ENCODE measurements at places on chromosomes 2 and 18. TPM values are rescaled to one million over a fixed set of nuclear protein-coding genes. Genes with fewer than 3 reads are reported as not detected.

- no peak for DNase-seq
These were observed 767.8 kb upstream of the ZEB2 start for GRCh38 chr2:145287736-145288135.

- DNase-seq = no peak
These were observed 1.5 kb downstream of the MTA3 start for GRCh38 chr2:42569883-42570282.

DOK6 gene
- 10.6 TPM for total RNA-seq

GRCh38 chr2:179613299-179613651 lies 248.1 kb downstream of the ZNF385B start:
- no peak for DNase-seq

SERPINB11 gene
- not detected for total RNA-seq

MEP1B gene
- 0.13 TPM for total RNA-seq

GRCh38 chr2:143682436-143683055 lies 553.3 kb downstream of the ARHGAP15 start:
- DNase-seq = no peak

GRCh38 chr2:47056868-47057686 lies 98.0 kb downstream of the STPG4 start:
- no peak for DNase-seq

KLHL41 gene
- 90.5 TPM for total RNA-seq

ERICH2 gene
- total RNA-seq = 1.7 TPM

DNA sequence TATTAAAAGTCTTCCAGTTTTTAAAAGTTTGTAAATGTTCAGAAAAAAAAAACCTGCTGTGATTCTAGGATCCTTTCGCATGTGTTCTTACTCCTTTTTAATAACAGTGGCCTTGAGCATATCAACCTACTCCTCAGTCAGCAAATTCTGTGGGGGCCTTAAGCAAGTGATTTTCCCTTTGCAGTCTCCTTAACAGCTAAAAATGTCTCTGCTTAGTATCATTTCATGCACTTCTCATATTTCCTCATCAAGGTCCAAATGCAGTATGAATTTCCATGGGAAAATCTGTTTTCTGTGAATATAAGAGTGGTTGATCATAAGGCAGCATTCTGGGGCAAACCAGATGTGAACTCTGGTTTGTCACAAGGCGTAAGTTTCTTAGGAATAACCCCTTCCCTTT lies 2175.1 kb upstream of the PIK3C3 start:
- DNase-seq = no peak

HAAO gene
- total RNA-seq = 2.5 TPM

DNA sequence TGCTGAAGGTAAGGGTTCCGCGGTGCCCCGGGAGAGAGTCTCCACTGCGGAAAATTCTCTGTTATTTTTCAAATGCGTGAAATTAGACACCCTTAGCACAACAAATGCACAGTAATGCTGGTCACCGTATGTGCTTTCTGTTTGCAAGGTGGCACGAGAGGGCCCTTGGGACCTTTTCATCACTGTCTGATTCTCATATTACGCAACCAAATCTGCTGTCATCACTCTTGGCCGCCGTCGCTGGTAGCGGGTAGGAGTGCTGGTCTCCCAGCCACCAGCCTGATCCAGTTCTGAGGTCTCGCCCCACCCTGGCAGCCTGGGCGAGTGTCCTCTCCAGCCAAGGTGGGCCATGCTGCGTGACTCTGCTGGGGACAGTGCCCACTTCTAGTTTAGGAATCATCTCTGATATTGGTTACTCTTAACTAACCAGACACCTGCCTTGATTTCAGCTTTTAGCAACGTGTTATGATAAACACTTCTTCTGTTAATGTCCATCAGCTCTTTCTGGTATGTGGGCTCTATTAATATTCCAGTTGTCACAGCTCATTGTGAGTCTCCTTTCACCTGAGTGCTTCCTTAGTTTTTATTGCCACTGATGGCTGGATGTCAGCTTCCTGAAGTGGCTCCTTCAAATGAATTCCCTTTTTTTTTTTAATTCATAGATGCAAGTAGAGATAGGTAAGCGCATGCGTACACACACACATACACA lies 199.4 kb downstream of the GBX2 start:
- DNase-seq = peak; percentile 47

WDR35 gene
- 5.1 TPM for total RNA-seq

KCNK3 gene
- total RNA-seq = 0.70 TPM

DNA sequence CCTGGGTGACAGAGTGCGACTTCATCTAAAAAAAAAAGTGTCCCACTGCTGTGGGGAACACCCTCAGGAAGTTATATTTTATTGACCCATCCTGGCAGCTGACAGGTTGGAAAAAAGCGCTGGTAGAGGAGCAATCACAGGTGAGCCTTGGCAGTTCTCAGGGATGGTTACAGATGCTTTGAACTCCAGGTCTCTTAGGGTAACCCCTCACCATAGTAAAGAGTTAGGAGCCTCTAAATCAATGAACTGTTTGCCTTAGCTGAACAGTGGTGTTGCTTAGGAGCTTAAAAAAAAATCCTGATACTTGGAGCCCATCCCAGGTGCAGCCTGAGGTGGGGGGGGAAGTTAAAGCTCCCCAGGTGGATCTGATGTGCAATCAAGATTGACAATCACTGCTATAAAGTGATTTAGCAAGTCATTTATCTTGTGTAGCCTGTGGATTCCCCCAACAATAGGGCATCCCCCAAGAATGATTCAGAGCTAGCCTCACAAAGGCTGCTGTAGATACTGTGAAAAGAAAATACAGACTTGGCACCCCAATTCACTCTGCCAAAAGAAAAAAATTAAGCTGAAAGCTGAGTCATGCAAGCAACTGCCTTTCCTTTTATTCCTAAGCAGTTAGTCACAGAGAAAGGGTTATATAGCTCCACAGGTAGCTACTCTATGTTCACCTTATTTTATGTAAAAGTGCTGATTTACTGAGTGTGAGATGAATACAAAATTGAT lies 14.8 kb downstream of the SLC16A14 start:
- no peak for DNase-seq

TAF1B gene
- total RNA-seq = 8.4 TPM

GRCh38 chr2:239339726-239340601 lies 60.9 kb downstream of the HDAC4 start:
- DNase-seq = no peak

DNA sequence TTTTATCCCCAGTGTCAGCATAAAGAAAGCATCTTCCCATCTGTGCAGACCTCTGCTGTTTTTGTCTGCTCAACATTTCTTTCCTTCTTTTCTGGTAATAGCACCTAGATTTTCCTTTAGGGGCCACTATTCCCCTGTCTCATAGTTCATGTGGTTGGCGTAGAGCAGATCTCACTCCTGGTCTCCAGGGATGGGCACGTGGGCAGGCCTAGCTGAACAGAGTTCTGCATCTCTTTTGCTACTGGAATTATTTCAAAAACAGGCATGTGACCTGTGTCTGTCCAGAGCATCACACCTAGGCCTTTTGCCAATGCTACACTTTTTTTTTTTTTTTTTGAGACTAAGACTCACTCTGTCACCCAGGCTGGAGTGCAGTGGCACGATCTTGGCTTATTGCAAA lies 17.7 kb upstream of the ICOS start:
- no peak for DNase-seq

DNA sequence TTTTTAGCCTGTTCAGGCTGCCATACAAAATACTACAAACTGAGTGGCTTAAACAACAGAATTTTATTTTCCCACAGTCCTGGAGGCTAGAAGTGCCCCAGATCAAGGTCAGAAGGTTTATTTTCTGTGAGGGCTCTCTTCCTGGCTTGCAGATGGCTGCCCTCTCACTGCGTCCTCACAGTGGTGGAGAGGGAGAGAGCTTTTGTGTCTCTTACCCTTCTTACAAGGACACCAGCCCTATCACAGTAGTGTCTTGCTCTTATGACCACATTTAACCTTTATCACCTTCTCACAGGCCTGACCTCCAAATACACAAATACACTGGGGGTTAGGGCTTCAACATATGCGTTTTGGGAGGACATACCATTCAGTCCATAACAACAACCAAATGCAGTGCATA lies 11.7 kb downstream of the WDR7 start:
- no peak for DNase-seq

GRCh38 chr2:142849820-142850219 lies 27.6 kb upstream of the KYNU start:
- no peak for DNase-seq

C2orf80 gene
- total RNA-seq = not detected

DNA sequence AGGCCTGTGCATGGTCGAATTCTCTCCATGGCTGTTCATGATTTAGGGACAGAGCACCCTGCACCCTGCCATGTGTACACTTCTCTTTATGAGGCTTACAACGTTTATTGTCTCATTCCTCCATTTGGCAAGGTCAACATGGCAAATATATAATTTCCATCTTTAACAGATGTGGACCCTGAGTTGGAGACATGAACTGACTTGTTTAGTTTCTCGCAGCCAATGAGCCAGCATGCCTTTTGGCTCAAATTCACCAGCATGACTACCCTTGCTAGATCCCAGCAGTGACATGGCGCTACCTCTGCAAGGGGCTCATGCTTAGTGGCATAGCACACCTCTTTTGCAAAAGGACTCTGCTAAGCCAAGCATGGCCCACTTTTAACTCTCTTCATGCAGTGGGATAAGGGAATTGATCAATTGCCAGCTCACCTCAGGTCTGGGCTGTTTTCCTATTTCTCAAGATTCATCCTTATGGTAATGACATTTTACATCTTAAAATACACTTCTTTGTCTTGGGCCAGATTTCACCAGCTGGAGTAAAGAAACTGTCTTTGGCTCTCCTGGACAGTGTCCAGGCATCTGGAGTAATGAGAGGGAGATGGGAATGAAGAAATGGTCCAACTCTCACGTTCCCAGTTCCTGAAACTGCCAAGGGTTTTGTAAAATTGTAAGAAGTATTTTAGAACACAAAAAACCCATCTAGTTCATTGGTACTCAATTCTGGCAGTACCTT lies 159.5 kb downstream of the SETBP1 start:
- DNase-seq = no peak

TTLL4 gene
- total RNA-seq = 8.6 TPM

GRCh38 chr2:113769555-113769954 lies 13.1 kb upstream of the SLC35F5 start:
- no peak for DNase-seq

DNA sequence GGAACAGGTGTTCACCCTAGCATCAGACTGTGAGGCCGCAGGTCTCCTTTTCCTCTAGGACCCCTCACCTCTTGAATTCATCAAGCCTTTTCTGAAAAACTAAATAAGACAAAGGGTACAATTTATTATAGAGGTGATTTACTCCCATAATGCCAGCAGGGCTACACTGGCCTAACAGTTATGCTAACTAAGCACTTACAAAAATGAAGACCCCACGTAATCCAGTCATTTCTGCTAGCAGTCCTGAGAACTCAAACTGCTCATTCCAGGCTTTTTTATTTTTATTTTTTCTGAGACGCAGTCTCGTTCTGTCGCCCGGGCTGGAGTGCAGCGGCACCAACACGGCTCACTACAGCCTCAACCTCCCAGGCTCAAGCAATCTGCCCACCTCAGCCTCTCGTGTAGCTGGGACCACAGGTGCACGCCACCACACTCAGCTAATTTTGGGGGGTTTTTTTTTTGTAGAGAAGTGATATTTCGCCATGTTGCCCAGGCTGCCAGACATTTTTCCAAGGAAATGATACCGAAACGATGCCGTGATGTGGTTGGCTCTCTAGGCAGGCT lies 14.2 kb downstream of the CAPG start:
- DNase-seq = no peak

GRCh38 chr2:158953926-158954763 lies 14.3 kb upstream of the TANC1 start:
- DNase-seq = peak; percentile 84

- DNase-seq = no peak
These were observed 137.0 kb downstream of the MEIS1 start for GRCh38 chr2:66571918-66572317.

Data from cardiac septum (tissue), 1 donor.